ENCODE measurements at places on chromosomes 13 and 19. TPM values are rescaled to one million over a fixed set of nuclear protein-coding genes. Genes with fewer than 3 reads are reported as not detected.

DNA sequence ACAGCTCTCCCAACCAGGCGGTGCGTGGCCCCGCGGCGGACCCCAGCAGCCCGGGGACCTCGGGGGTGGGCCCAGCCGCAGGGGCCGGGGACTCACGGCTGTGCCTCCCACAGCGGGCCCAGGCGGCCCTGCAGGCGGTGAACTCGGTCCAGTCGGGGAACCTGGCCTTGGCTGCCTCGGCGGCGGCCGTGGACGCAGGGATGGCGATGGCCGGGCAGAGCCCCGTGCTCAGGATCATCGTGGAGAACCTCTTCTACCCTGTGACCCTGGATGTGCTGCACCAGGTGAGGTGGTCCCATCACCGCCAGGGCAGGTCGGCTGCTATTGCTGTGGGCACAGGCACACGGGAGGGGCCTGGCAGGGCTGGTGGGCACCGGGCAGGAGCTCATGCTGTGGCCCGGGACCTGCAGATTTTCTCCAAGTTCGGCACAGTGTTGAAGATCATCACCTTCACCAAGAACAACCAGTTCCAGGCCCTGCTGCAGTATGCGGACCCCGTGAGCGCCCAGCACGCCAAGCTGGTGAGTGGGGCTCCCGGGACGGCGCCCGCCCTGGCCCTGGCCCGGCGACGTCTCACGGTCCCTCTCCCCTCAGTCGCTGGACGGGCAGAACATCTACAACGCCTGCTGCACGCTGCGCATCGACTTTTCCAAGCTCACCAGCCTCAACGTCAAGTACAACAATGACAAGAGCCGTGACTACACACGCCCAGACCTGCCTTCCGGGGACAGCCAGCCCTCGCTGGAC lies 7.3 kb downstream of the PTBP1 start:
- H3K4me3 ChIP-seq: no peak overlapping the region
- no peaks in the 10 kb centered on the region for H3K27me3 ChIP-seq
- DNase-seq: no peak
- peaks cover 36% of the 10 kb centered on the region for H3K4me1 ChIP-seq

- H3K27ac ChIP-seq: no peak overlapping the region
- no peak for DNase-seq
- no peaks in the 10 kb centered on the region for H3K27me3 ChIP-seq
- no peak overlapping the region for H3K4me3 ChIP-seq
Observed at GRCh38 chr13:60707878-60708277, 310.9 kb downstream of the TDRD3 start.

Gene IGFL2
- total RNA-seq: 0.55 TPM

Gene SPINT2
- total RNA-seq: 26.4 TPM

Gene NLRP13
- total RNA-seq: not detected

- H3K27me3 ChIP-seq: no peaks in the 10 kb centered on the region
- peak overlapping the region; percentile 76 for H3K4me3 ChIP-seq
- peak overlapping the region; percentile 96 for H3K27ac ChIP-seq
- no peaks in the 10 kb centered on the region for H3K36me3 ChIP-seq
Observed at GRCh38 chr19:46859637-46860124, 1.1 kb upstream of the ARHGAP35 start.

Gene BRCA2
- 4.4 TPM for total RNA-seq

DNA sequence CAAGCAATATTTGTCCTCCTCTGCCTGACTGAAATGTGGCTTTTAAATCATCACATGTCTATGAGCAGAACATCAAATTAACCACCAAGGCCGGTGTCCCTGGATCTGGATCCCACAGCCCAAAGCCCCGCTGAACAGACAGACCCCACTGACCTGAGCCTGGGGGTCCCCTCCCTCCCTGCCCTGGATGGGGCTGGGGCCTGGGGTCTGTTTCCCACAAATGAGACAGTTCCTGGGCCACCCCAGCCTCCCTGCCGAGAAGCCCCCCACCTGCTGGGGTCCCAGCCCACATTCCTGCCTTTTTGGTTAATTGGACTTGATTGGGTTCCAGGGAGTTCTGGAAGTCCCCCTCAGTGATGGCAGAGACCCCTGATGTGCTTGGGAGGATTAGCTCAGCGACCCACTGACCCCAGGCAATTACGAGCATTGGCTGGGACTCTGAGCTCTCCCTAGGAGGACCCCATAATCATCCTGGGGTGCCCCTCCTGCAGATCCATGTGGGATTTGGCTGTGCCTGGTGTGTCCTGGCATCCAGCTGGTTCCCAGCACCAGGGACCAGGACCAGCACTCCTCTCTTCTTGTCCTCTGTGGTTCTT lies 19.4 kb upstream of the CPAMD8 start:
- DNase-seq: no peak
- H3K4me3 ChIP-seq: no peak overlapping the region
- H3K4me1 ChIP-seq: peaks cover 17% of the 10 kb centered on the region
- H3K27ac ChIP-seq: no peak overlapping the region

DNA sequence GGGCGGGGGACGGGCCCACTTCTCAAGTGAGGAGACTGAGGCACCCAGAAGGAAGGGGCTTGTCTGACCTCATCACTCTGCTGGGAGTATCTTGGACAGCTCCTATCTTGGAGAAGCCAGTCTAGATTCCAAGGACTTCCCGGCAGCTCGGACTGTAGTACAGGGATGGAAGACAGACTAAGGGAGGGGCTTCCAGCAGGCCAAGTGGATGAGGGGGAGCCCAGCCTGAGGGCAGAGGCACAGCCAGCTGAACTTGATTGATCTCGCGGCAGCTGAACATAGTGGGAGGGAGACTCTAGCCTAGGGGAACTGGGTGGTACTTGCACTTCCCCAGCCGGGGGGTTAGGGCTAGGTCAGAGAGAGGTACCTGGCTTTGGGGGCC lies 711 bp downstream of the CILP2 start:
- H3K4me3 ChIP-seq: peak overlapping the region; percentile 48
- no peaks in the 10 kb centered on the region for H3K36me3 ChIP-seq

- H3K4me1 ChIP-seq: no peaks in the 10 kb centered on the region
- H3K4me3 ChIP-seq: no peak overlapping the region
- no peaks in the 10 kb centered on the region for H3K27me3 ChIP-seq
- no peaks in the 10 kb centered on the region for H3K36me3 ChIP-seq
Observed at GRCh38 chr13:109480011-109480955, 306.1 kb downstream of the IRS2 start.

- DNase-seq: no peak
- peaks cover 3% of the 10 kb centered on the region for H3K27me3 ChIP-seq
- peaks cover 4% of the 10 kb centered on the region for H3K4me1 ChIP-seq
- no peak overlapping the region for H3K4me3 ChIP-seq
- no peak overlapping the region for H3K27ac ChIP-seq
Observed at GRCh38 chr13:98781045-98781444, 28.6 kb upstream of the SLC15A1 start.

- H3K4me1 ChIP-seq: peaks cover 12% of the 10 kb centered on the region
- H3K27ac ChIP-seq: no peak overlapping the region
- H3K36me3 ChIP-seq: no peaks in the 10 kb centered on the region
- H3K27me3 ChIP-seq: no peaks in the 10 kb centered on the region
Observed at GRCh38 chr13:40228496-40228895, 437.9 kb downstream of the FOXO1 start.

DNA sequence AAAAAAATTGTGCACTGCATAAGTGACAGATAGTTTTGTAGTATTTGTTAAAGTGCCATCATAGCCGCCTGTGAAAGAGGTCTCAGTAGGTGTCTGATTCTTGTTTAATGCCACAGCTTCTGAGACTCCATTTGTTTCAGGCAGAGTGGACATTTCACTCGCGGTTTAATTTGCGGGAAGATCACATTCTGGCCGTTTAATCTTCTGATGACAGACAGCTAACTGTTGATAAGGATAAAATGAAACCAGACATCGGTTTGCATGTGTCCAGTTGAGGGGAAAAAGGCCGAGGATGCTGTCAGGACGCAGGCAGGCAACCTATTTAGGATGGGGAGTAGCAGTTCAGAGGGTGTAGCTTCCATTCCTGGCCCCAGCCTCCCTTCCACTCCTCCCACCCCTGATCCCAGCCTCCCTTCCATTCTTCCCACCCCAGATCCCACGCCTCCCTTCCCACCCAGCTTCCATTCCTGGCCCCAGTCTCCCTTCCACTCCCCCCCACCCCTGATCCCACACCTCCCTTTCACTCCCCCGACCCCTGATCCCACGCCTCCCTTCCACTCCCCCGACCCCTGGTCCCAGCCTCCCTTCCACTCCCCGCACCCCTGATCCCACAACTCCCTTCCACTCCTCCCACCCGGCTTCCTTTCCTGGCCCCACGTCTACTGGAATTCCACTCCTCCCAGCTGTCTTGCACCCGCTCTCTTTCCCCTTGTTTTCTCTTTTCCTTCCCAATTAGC lies 23.8 kb downstream of the ATP11A start:
- H3K36me3 ChIP-seq: peaks cover 5% of the 10 kb centered on the region
- H3K4me3 ChIP-seq: no peak overlapping the region
- no peak overlapping the region for H3K27ac ChIP-seq
- peaks cover 14% of the 10 kb centered on the region for H3K4me1 ChIP-seq
- no peaks in the 10 kb centered on the region for H3K27me3 ChIP-seq

Gene MBOAT7
- total RNA-seq: 83.8 TPM

DNA sequence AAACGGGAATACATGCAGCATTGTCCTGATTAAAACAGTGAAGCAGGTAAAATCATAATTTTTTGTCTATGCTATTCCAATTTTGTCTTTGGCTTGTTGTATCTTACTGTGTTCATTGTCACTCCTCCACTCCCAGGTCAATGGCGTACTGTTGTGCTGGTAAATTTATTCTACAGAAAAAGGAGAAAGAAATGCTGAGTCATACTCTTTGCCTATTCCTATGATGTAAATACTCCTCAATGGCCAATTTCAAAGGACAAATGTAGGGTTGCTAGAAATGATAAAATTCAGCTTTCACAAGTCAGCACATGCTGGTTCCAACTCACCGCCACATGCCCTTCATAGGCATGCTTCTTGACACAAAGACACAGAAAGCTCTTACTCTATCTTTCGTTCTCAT lies 694.4 kb upstream of the PCDH20 start:
- no peak overlapping the region for H3K4me3 ChIP-seq
- H3K36me3 ChIP-seq: no peaks in the 10 kb centered on the region
- no peak overlapping the region for H3K27ac ChIP-seq
- no peaks in the 10 kb centered on the region for H3K27me3 ChIP-seq

DNA sequence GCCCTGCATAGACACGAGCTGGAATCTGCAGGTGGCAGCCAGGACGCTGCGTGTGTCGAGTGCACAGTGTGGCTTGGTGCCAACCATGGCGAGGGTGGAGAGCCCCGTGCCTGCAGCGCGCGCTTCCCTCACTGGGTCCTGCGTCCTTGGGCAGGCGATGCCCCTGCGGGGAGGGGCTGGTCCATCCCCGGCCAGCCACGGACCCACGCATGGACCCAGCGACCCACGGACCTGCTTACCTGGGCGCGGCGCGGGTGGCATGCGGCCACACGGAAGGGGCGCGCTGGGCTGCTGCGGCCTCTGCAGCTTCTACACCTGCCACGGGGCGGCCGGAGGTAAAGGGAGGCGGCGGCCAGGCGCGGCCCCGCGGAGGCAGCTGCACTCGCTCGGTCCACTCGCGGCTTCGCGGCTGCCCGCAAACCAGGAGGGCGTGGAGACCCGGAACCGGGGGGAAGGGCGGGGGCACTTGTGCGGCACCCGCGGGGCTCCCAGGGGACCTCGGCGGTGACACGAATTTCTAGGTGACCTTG lies 569 bp upstream of the MCF2L start:
- H3K36me3 ChIP-seq: peaks cover 2% of the 10 kb centered on the region
- DNase-seq: peak; percentile 87
- no peak overlapping the region for H3K27ac ChIP-seq
- peaks cover 6% of the 10 kb centered on the region for H3K4me1 ChIP-seq
- peak overlapping the region; percentile 47 for H3K4me3 ChIP-seq

Gene IL17D
- total RNA-seq: 12.3 TPM

Gene NCAN
- not detected for total RNA-seq

Gene POLR1G
- 7.3 TPM for total RNA-seq

- peaks cover 11% of the 10 kb centered on the region for H3K36me3 ChIP-seq
- no peak for DNase-seq
- peaks cover 36% of the 10 kb centered on the region for H3K4me1 ChIP-seq
- H3K4me3 ChIP-seq: peak overlapping the region; percentile 37
- peak overlapping the region; percentile 99 for H3K27ac ChIP-seq
Observed at GRCh38 chr19:16435999-16436650, 35.6 kb downstream of the EPS15L1 start.

- no peaks in the 10 kb centered on the region for H3K36me3 ChIP-seq
- no peaks in the 10 kb centered on the region for H3K27me3 ChIP-seq
- no peak overlapping the region for H3K4me3 ChIP-seq
- DNase-seq: no peak
- peaks cover 32% of the 10 kb centered on the region for H3K4me1 ChIP-seq
Observed at GRCh38 chr13:59527500-59527899, 636.2 kb downstream of the DIAPH3 start.

Gene ZNF99
- not detected for total RNA-seq

GRCh38 chr19:4803736-4804695 lies 12.5 kb downstream of the FEM1A start:
- H3K27ac ChIP-seq: no peak overlapping the region
- H3K4me1 ChIP-seq: no peaks in the 10 kb centered on the region
- no peaks in the 10 kb centered on the region for H3K27me3 ChIP-seq
- H3K36me3 ChIP-seq: no peaks in the 10 kb centered on the region
- DNase-seq: no peak

GRCh38 chr19:38838986-38839761 lies 7.6 kb upstream of the ECH1 start:
- H3K36me3 ChIP-seq: peaks cover 59% of the 10 kb centered on the region
- H3K4me3 ChIP-seq: no peak overlapping the region
- peak overlapping the region; percentile 66 for H3K27ac ChIP-seq

GRCh38 chr19:7467009-7467989 lies 21.5 kb downstream of the PEX11G start:
- no peak overlapping the region for H3K27ac ChIP-seq
- peaks cover 5% of the 10 kb centered on the region for H3K36me3 ChIP-seq
- no peaks in the 10 kb centered on the region for H3K4me1 ChIP-seq
- DNase-seq: no peak
- no peak overlapping the region for H3K4me3 ChIP-seq

Gene S1PR4
- total RNA-seq: not detected

- no peaks in the 10 kb centered on the region for H3K27me3 ChIP-seq
- no peaks in the 10 kb centered on the region for H3K36me3 ChIP-seq
- no peak overlapping the region for H3K4me3 ChIP-seq
- H3K27ac ChIP-seq: no peak overlapping the region
- peaks cover 10% of the 10 kb centered on the region for H3K4me1 ChIP-seq
Observed at GRCh38 chr13:99034333-99035085, 56.6 kb upstream of the DOCK9 start.

DNA sequence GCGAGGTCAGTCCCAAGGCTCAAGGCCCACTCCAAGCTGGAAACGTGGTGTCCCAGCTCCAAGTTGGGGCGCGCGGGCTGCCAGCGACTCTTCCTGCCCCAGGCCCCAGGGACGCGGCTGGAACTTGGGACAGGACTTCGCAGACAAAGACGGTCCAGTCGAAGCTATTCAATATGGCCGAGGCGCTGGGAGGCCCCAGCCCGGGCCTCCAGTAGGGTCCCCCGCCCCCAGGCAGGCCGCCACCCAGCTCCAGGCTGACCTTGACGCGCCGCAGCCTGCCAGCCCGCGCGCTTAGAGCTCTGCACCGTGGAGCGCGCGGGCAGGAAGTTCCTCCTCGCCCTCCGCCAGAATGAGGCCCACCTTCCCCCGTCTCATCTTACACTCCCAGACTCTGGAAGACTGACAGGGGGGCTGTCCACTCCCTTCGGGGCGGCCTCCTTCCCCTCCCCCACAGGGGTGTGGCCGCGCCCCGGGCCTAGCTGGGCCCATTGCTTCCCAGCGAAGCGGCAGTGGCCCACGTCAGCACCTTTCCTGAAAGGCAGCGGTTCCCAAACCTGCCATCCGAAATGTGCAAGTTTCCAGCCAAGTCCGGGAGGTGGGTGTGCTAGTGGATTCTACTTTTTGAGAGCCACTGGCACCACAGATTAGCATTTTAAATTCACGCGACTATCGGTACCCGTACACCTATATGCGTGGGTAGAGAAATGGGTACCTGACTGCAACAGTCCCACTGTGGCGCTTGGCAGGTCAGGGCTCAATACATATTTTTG lies at the start of gene CCDC8:
Gene CCDC8 (minus strand): TSS at position 303 of the 770 bp plus-strand sequence. CDS start 754 bp downstream, outside the sequence.
- peaks cover 12% of the 10 kb centered on the region for H3K36me3 ChIP-seq
- peak within 1 kb of the TSS; percentile 92 for H3K27ac ChIP-seq
- peaks cover 70% of the 10 kb centered on the region for H3K4me1 ChIP-seq
- no peak for DNase-seq
